Activated naive CD4-positive, alpha-beta T cell (primary cell): ENCODE measurements at places on chromosomes 13 and 19.

DNA sequence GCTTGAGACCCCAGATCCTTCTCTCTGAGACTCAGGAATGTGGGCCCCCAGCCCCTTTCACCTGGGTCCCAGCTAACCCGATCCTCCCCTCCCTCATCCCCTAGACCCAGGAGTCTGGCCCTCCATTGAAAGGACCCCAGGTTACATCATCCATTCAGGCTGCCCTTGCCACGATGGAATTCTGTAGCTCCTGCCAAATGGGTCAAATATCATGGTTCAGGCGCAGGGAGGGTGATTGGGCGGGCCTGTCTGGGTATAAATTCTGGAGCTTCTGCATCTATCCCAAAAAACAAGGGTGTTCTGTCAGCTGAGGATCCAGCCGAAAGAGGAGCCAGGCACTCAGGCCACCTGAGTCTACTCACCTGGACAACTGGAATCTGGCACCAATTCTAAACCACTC lies 463 bp downstream of the FGF21 start:
- DNase-seq, result no peak

DNA sequence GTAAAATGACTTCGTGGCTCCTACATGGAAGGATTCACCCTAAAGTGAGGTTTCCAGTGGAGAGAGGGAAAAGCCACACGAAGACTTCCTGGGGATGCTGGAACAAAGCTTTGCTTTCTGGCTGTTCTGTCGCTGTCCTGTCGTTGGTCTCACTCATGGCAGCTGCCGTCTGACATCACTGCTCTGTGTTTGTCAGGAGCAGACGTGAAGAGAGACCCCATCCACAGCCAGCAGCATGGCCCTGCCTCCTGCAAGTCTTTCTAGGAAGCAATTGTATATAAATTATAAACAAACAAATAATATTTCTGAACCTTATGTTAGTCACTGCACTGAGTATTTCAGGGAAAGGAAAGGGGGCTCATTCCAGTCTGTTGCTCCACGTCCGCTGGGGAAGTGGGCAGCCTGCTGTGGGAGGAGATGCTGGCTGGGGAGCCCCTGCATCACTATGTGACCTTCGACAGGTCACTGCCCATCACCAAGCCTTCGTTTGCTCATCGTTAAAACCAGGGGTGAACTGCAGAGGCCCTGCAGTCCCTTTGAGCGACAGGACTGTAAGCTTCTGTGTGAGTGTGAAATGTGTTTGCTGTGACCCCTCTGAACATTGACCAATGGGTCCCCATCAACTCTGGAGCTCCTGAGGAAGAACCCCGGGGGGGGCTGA lies 151.0 kb downstream of the DCT start:
- DNase-seq, result no peak

GRCh38 chr13:23292586-23292985 lies 111.8 kb downstream of the SGCG start:
- DNase-seq, result no peak

DNA sequence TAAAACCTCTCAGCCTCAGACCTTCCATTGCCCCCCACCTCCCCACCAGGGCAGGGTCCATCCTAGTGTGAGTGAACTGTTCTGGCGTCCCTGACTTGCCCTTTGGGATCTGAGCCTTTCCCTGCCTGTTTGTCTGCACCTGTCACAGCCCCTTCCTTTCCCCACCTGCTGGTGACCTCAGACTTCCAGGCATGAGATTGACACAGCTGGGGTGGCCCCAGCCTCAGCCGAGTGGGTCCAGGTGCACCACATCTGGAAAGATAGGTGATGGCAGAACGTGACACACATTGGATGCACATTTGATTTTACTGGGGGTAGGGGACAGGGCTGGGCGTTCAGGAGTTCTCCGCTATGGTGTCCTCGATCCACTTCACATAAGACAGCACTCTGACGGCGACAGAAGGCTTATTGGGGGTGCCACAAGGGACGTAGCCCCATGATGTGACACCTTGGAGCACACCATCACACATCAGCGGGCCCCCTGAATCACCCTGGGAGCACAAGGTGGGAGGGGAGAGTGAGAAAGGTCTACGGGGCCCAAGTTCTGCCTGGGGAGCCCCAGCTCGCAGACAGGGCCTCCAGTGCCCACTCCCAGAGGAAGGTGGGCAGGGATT lies 4.6 kb downstream of the KLK1 start:
- DNase-seq, result no peak

DNA sequence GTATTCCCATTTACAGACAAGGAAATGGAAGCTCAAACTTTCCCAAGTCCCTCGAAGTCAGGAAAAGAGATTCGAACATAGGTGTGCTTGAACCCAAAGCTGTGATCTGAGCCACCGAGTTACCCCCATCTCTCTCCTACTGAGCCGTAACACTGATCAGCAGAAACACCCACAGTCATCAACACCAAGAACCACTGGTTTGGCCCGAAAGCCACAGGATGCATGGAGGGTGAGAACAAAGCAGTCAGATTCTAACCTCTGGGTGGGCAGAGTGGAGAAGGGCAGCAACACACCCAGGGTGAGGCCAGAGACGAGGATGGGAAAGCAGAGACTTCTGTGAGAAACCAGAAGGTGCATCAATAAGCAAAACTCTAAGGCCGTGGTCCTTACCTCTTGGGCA lies 27.7 kb upstream of the POU2F2 start:
- DNase-seq, result no peak

DNA sequence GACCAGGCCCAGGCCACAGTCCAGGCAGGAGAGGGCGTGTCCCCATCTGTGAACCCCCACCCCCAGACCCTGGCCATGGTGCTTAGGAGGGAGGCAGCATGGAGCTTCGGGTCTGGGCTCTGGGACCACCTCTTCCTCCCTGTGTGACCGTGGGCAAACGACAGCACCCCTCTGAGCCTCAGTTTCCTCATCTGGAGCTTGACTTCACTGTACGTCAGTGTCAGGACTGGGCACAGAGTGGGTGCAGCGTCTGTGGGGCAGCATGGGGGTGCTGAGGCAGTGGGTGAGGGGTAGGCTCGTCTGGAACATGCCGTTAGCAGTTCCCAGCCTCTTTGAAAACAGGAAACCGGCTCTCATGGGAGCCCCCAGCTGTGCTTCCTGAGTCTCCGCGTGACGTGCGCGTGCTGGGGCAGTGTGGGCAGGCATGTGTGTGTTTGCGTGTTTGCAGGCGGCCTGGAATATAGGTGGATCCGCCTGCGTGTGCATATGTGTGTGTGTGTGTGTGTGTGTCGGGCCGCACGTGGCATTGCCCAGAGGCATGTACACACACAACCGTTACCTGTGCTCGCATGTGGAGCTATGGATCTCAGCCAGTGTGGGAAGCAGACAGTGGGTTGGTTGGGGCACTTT lies 15.8 kb downstream of the ARRDC2 start:
- peak; percentile 22 for DNase-seq

GRCh38 chr19:3985643-3986259 lies 488 bp upstream of the EEF2 start:
- no peak for DNase-seq

DNA sequence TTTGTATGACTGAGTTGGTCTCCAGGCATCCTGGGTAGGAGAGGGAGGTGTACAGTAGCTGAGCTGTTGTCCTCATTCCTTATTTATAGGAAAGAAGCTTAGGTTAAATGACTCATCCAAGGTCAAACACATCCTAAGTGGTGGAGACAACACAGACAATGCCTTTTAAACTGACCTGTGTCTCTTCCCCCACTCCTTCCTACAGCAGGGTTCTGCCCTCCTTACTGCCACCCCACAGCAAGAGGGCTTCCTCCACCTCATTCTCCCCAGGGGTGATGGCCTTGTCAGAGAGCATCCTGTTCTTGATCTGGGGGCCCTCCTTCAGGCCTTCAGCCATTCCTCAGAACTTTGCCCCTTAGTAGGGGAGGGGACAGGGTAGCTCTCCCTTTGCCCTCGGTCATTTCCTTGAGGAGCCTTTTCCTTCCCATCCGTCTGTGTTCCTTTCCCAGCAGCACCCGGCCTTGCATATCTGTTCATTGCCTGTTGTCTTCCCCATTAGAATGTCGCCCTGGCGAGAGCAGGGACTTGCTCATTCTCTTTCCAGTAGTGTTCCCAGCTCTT lies 48.2 kb upstream of the GPI start:
- DNase-seq, result no peak

GRCh38 chr13:68050761-68051160 lies 820.6 kb upstream of the PCDH9 start:
- no peak for DNase-seq

DNA sequence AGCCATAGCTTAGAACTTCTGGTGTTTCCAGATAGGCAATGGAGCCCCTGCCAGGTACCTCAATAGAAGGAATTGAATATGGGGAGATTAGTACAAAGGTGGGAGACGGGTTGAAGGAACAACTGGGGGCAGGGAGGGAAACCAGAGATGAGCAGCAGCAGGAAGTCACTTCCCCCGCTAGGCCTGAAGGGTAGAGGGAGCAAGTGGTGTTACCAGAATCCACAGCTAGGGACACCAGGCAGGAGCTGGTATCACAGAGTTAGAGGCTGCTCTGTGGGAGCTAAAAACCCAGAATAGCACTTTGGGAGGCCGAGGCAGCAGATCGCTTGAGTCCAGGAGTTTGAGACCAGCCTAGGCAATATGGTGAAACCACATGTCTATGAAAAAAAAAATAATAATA lies 15.3 kb upstream of the HNRNPUL1 start:
- DNase-seq, result no peak

- DNase-seq, result no peak
Measured at GRCh38 chr19:29770648-29771047, 41.1 kb upstream of the CCNE1 start.

DNA sequence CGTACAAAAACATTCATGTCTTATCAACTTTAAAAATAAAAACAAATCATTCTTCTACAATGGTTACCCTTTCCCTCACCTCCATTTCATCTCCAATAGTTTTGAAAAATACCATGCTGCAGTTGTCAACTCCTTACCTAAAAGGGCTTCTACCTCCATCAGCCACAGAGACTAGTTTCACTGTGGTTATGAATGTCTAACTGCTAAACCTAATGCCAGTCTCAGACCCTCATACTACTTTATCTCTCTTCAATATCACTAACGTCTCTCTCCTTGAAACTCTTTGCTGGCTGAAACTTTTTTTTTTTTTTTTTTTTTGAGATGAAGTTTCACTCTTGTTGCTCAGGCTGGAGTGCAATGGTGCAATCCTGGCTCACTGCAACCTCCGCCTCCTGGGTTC lies 27.1 kb downstream of the LNX2 start:
- DNase-seq, result no peak

GRCh38 chr19:16337809-16338469 lies 13.3 kb downstream of the KLF2 start:
- no peak for DNase-seq

DNA sequence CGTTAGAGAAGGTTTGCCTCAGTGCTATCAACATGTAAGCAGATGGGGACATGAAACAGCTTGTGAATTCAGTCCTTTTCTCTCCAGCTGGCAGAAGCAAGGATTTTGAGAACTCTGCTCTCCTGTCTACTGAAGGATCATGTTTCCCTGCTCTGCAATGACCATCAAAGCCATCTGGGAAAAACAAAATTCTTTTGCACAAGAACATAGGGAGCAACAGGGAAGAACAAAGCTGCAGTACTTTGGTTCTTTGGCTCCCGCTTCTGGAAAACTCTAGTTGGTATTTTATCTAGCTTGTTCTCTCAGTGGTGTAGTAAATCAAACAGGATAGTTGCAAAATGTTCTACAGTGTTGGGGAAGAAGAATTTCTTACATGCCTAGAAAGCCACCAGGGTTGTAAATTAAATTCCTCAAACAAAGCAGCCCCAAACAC lies 270.4 kb downstream of the ENOX1 start:
- DNase-seq, result no peak

GRCh38 chr19:20103091-20103740 lies 25.4 kb downstream of the ZNF90 start:
- DNase-seq, result no peak

- no peak for DNase-seq
Measured at GRCh38 chr13:97953376-97953970, at the start of gene IPO5. IPO5 (plus strand) TSS chr13:97953675; CDS start chr13:97976697, 23,022 bp downstream.

GRCh38 chr13:40438999-40439797 lies 227.2 kb downstream of the FOXO1 start:
- no peak for DNase-seq

GRCh38 chr19:54133312-54133956 lies 4.1 kb upstream of the CNOT3 start:
- no peak for DNase-seq

- no peak for DNase-seq
Measured at GRCh38 chr19:51712461-51713081, 11.2 kb downstream of the HAS1 start.

DNA sequence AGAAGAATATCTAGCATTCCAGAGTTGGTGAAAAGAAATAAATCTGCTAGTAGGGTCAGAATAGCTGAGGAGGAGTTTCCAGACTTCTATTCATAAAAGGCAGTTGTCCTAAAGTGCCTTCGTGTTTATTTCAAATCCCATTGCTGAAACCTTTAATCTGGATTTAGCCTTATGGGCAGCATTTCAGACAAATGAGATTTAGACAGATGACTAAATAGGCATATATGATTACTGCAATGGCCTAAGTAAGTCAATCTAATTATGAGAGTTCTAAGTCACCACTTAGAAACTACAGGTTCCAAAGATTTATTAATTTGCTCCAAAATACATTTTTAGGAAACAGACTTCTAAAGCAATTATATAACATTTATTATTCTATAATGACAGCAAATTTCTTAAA lies 368.7 kb downstream of the LIG4 start:
- no peak for DNase-seq

GRCh38 chr13:41909506-41909905 lies 51.4 kb downstream of the VWA8 start:
- DNase-seq, result no peak

- DNase-seq, result no peak
Measured at GRCh38 chr19:1449467-1450442, at the start of gene APC2. APC2 (plus strand) TSS chr19:1450121; CDS start chr19:1453002, 2,881 bp downstream.

DNA sequence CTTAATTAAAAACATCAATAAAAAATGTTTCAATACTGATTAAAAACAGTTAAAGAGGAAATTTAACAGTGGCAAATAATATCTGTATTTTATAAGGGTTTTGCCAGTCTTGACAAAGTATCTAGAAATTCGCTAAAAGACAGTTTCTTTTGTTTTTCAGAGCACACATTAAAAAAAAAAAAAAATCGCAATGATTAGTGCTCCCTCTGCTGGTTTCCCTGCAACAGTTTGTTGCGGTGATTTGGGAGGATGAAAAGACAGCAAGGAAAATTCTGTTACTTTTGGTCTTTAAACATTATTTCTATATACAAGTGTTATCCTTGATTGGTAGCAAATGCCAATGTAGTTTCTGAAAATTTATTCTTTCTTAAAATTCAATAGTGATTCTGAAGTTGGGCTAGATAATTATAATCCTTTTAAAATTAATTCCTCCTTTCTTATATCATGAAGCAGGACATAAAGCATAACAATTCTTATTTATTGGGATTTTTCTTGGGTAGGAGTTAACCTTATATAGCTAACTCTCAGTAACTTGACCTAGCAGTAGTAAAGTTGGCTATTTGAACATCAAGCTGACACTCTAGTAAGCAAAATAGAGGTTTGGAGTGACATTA lies 23.1 kb upstream of the SPRY2 start:
- DNase-seq, result no peak

- DNase-seq, result no peak
Measured at GRCh38 chr19:27861411-27861975, 1351.5 kb downstream of the UQCRFS1 start.

GRCh38 chr13:95192998-95193397 lies 108.3 kb downstream of the ABCC4 start:
- no peak for DNase-seq
